ENCODE measurements at places on chromosomes 1 and 21.

DNA sequence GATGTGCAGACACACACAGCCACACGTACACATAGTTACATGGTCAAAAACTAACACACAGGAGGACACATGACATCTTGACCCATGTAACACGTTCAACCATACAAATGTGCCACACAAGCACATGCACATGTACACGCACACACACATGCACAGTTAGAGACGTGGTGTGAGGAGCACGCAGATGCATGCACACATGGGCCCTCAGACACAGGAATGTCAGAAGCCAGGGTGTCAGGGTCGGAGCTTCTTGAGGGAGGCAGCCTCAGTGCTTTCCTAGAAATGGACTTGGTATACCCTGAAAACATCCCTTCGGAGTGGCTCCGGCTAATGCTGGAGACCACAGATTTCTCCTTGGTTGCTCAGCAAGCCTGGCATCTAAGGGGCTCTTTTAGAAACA, 114.3 kb downstream of the DMRTB1 start:
- DNase-seq, result no peak

DNA sequence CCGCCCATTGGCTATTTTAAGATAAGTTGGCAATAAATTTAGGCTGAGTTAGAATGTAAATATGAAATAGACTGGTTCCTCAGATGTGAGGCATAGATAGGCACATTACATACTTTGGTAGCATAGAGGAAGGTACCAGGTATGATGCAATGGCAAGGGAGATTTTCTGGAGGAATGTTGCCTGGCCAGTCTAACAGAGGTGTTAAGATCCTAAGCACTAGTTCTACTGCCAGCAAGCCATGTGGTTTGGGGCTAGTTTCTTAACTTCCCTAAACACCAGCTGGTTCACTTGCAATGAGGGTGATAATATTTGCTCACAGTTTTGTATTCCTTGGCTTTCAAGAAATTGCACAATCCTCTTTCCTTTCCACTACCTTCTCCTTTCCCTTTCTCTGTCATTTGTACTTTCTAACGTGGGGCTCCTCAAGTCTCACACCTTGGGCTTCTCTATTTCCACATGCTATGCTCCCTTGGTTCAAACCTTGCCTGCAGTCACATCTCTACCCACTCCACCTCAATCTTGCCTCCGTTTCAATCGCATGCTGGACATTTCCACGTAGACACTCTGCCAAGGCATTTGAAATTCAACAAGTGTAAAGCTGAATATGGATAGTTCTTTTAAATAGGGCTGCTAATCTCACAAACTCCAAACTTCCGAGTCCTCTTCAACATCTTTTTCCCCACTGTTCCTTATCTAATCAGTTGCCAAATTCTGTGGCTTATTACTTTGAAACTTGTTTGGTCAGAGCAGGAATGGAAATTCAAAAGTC, 4.7 kb upstream of the CD55 start:
- DNase-seq, result no peak

- DNase-seq, result no peak
These were observed 23.8 kb downstream of the MAP3K7CL start for GRCh38 chr21:29154270-29154669.

- DNase-seq, result no peak
These were observed 7.7 kb downstream of the ARHGEF19 start for GRCh38 chr1:16204634-16205333.
